T-helper 2 cell (primary cell): ENCODE measurements at places on chromosomes 7 and 10.

GRCh38 chr7:147707926-147708325 is 882.6 kb upstream of the C7orf33 start:
- DNase-seq, result no peak

DNA sequence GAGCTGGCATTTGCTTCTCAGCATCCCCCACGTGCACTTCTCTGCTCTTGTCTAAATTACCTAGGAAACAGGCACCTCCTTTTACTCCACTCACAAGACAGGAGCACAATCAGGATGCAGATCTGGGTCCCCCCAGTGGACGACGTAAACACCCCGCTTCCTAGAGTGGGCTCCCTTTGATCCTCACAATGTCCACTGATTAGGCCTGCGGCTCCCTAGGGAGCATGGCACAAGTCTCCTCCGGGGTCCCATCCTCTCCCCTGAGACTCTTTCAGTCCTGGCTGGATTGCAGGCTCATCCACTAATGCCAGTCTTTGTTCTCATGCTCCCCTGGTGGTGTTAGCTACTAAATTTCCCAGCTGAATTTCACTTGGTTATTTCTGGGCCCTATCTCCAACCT is 98.3 kb downstream of the GLI3 start:
- DNase-seq, result no peak

GRCh38 chr7:17530244-17530643 is 231.8 kb downstream of the AHR start:
- no peak for DNase-seq

DNA sequence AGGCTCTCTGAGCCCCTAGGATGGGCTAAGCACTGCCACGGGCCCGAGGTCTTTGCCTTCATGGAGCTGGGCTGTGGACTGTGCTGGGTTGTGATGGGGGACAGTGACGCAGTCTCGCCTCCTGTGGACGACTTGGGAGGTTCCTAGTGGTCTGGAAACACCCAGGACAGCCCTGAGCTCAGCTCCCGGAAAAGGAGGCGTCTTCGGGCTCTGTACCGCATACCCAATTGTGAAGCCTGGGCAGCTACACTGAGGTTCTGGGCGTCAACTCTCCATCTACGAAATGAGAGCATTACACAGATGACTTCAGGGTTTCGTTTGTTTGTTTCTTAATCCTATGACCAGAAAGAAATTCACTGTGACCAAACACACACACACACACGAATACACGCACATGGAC is 79.6 kb upstream of the KAT6B start:
- no peak for DNase-seq

- DNase-seq, result no peak
Observed at GRCh38 chr10:118369641-118370205, 27.6 kb upstream of the FAM204A start.

DNA sequence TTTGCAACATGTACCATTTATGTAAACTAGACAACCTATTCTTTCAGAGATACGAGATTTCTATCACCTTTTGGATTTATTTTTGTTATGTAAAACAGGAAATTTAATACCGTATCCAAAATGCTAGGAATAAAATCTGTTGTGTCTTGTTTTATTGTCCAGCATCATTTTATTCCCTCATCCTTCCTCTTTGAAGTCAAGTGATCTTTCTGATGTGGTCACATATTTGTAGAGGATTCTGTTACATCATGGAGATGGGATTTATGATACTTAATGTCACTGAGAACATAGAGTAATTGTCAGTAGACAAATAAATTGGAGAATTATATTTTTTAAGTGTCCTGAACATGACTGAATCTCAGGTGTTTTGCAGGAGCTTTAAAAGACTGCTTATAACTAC is 64.7 kb downstream of the ZNF277 start:
- DNase-seq, result no peak

GRCh38 chr7:158431941-158432347 is 155.7 kb downstream of the PTPRN2 start:
- no peak for DNase-seq

DNA sequence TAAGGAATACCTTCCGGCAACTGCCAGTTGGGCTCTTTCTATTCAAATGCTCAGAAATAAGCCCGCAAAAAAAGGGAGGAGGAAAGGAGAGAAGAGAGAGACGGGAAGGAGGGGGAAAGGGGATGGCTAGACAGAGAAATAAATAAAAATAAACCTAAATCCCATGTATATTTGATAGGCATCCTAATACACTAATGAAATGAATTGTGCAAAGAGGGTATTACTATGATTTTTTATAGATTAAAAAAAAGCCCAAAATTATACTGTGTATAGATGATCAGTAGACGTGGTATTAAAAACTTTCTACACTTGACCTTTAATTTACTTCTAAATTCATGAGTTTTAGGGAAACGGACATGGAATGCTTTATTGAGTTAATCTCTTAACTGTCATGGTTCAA is 89.9 kb downstream of the HBP1 start:
- no peak for DNase-seq

DNA sequence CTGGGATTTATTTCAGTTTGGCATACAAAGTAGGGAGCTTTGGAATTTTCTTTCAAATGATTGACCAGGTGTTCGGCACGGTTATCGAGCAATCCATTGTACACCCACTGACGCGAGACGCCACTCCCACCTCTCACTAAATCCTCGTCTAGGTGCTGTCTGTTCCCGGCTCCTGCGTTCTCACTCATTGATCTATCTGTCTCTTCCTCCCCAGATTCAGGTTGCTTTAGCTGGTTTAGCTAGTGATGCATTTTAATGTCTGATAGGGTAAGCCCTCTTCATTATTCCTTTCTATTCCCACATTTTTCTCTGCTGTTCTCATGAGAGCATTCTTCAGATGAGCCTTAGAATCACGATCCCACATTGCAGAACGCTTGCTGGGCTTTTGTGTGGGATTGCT is 91.7 kb downstream of the ELFN1 start:
- DNase-seq, result no peak

GRCh38 chr7:1085910-1086421 is 1.9 kb upstream of the GPER1 start:
- no peak for DNase-seq

GRCh38 chr10:69397972-69398371 is 18.7 kb downstream of the TACR2 start:
- DNase-seq, result no peak

DNA sequence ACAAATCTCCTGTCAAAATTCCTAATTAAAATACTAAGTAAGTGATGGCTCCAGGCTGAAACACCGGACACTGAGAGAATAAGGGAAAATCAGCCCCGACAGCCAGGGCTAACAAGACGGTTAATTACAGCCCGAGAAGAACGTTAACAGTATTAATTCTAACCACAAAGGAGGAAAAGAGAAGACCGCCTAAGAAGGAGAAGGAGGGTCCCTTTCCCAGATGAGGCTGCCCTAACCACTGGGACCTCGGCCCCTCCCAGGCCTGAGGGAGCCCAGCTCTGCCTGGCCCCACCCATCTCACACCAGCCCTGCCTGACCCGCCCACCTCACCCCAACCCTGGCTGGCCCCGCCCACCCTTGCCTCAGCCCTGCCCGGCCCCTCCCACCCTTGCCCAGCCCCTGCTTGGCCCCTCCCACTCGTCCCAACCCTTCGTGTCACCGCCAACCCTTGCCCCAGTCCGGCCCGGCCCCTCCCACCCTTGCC is 51.3 kb downstream of the PWWP2B start:
- peak; percentile 36 for DNase-seq

GRCh38 chr10:29987471-29987870 is 71.9 kb downstream of the JCAD start:
- no peak for DNase-seq

DNA sequence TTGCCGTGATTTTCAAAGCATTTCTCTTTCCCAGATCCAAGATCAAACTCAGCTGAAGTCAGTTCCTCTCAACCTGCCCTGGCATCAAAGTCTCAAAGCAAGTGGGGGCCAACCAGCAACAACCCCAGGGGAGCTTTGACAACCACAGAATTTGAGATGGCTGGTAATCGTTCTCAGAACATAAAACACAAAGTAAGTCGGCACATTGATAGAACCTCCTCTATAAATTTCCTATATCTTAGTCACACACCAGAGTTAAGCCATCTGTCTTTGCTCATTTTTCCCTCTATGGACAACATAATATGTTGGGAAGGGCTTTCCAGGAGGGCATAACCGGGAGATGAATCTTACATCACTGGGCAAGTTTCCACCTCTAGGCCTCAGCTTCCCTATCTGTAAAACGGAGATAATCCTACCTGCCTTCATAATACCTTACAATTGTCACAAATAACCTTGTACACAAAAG is 1.2 kb upstream of the DNAJC9 start:
- DNase-seq, result no peak

GRCh38 chr10:104069613-104070012 is 16.1 kb downstream of the COL17A1 start:
- DNase-seq, result no peak

DNA sequence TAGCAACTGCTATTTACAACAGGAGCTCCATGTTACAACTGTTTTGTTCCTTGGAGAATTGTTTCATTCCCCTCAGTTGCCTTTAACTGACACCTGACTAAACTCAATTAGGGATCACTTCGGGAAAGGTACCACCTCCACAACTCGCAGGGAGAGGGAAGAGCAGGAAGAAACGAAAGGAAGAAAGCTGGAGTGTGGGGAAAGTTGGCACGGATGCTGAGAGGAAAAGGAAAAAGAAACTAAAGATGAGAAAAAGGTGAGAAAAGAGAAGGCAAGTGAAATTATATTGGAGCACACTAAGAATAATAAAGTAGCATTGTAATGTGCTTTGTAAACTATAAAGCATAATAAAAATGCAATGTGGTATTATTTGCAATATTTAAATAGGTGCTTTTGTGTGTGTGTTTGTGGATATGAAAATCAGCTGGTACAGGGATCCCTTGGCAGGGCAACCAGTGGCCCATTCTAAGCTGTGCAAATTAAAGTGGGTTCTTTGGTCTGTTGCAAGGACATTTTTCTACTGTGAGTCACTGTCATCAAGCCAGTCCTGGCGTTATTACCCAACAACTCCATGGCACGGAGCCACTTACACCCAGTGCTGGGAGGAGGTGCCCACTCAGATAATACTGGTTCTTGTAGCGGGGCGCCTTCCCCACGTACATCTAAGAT is 45.9 kb downstream of the HIPK2 start:
- no peak for DNase-seq

DNA sequence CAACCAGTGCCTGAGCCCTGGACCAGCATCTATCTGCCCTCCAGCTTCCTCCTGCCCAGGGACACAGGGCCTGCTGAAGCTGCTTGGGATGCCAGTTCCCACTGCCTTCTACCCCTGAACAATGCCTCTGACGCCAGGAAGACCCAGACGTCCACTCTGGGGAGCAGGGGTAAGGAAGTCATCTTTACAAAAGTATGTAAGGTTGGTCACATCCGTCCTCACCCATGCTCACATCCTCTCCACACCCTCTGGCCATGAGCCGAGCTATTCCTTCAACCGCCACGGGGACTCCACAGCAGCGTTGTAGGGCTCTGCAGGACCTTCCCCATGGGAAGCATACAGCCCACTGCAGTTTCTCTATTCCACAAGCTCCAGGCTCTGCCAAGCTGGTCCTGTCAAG is 58.5 kb downstream of the CLRN3 start:
- DNase-seq, result no peak

- DNase-seq, result no peak
Observed at GRCh38 chr10:7186387-7187018, 224.3 kb downstream of the SFMBT2 start.

GRCh38 chr10:95741807-95742467 is 14.0 kb upstream of the ENTPD1 start:
- DNase-seq, result peak; percentile 24

DNA sequence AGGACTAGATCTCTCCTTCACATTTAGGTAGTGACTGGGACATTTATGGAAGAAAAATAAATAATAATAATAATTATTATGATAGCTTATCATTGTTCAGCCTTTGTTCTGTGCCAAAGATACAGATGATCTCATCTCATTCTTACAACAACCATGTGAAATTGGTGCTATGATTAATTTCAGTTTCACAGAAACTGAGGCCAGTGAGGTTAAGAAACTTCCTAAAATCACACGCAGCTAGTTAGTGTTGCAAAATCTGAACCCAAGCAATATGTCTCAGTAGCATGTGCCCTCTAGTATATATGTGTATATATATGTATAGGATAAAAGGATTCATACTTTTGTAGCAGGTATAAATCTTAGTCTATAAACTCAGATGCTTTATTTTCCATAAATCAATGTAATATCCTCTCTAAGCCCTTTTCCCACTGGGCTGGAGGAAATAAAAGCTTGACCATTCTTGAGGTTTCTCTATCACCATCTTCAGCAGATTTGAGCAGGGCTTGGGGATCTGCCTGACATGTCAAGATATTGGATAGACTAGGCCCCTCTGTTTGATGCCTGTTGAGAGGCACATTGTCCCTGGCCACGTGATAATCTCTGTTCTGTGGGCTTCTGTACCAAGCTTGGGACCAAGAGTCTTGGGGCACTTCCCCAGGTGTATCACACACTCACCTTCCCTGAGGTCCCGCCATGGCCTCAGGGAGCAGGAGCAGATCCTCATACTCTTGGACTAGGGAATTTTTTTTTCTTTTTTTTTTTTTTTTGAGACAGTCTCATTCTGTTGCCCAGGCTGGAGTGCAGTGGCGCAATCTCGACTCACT is 172.6 kb upstream of the NRP1 start:
- DNase-seq, result no peak

DNA sequence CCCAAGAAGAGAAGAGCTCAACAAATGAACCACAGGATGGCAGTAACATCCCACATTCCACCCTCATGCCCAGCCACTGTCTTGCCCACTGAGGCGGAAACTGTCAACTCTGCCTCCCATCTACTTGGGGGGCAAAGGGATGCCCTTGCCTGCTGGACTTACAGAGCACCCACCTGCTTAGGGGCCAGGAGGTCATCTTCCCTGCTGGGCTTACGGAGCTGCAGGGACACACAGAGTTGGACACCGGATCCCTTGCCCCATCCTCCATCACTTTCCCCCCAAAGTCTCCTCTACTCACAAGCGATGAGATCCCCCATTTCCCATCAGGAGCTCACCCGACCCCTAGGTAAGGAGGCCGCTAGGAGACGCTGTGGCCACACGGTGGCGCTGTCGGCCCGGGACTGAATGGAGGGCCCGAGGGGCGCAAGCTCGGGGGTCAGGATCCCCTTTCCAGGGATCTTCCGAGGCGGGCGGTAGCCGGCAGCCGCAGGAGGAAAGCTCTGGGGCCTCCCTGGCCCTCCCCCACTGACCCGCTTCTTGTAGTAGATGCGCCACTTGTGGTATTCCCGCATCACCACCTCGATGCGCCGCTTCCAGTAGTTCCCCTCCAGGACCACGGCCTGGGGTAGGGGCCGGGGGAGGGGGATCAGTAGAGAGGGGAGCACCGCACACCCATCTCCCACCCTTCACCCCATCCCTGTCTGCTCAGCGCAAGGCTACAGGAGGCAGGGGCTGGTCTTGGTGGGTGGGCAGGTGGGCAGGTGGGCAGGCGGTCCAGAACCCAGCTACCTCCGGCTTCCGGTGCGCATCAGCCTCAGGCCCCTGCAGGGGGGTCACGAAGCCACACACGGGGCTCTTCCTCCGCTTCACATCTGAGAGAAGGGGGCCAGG is 17.3 kb downstream of the MLXIPL start:
- DNase-seq, result peak; percentile 48

DNA sequence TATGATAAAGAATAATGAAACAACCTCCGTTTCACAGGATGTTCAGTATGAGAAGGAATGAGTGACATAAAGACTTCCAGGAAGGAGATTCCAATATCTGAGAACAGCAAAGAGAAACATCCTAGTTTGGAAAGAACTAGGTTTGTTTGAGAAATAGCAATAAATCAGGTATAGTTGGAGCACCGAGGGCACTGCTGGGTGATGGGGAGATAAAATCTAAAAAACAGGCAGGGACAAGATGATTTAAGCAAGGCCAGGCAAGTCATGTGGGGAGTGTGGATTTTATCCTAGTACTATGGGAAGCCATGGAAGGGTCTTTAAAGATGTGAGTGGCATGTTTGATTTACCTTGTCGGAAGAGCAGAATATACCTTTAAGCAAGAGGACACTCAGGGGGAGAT is 169.7 kb downstream of the SPAG6 start:
- no peak for DNase-seq
